ENCODE measurements at places on chromosomes 6 and 20. TPM values are rescaled to one million over a fixed set of nuclear protein-coding genes. Genes with fewer than 3 reads are reported as not detected.

Gene ADIG
- not detected for total RNA-seq

Gene ANKEF1
- total RNA-seq, result 1.4 TPM

Gene SRMS
- not detected for total RNA-seq

Gene RSPO3
- not detected for total RNA-seq

Gene OXT
- total RNA-seq, result 0.39 TPM

Gene FERMT1
- 17.3 TPM for total RNA-seq

Gene NRSN1
- total RNA-seq, result not detected

Gene CGAS
- total RNA-seq, result 3.3 TPM

Gene ABHD12
- total RNA-seq, result 37.3 TPM

Gene VSTM2L
- total RNA-seq, result 0.20 TPM

Gene ZSCAN9
- 5.5 TPM for total RNA-seq

Gene GNAS
- total RNA-seq, result 235 TPM

Gene OR2W1
- not detected for total RNA-seq

Gene PERP
- 21.1 TPM for total RNA-seq

All from subcutaneous preadipocyte (primary cell).